ENCODE measurements at places on chromosomes 16 and 17.

- DNase-seq: no peak
Measured at GRCh38 chr17:35257208-35257659, 14.4 kb downstream of the SLFN5 start.

DNA sequence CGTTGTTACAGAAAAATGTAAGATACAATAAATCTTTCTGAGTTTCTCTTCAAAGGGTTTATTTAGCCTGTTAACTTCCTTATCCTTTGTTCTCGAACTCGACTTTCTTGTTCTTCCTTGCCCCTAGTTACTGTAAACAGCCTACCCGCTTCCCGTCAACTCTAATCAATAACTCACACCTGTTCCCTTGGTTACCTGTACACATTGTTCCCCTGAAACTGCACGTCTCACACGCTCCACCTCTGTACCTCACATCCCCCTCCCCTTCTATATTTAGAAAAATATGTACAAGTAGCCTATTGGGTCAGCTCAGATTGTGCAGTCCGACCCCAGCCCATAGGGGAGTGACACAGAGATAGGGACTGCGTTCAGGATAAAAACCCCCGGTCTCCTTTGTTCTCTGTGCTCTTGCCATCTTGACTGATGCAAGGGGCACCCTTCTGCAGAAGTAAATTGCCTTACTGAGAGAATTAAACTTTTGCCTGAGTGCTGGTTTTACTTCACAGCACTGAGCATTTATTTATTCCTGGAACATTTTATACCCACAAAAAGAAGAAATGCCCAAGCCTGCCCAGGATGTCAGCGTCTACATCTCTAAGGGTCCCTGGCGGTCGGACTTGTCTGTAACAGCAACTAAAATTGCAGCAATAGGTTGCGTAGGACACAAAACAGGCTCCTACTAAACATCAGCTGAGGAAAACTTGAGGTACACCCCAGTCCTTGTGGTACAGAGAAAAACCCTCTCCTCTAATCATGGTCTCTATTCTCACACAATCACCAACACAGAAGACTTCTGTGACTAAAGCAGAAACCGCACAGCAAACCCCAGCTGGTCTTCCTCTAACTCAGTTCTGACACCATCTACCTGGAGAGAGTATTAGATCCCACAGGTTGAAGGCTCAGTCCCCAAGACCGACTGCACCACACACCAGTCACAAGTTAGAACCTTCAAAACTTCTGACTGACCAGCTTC is 11.3 kb downstream of the WDR45B start:
- no peak for DNase-seq

DNA sequence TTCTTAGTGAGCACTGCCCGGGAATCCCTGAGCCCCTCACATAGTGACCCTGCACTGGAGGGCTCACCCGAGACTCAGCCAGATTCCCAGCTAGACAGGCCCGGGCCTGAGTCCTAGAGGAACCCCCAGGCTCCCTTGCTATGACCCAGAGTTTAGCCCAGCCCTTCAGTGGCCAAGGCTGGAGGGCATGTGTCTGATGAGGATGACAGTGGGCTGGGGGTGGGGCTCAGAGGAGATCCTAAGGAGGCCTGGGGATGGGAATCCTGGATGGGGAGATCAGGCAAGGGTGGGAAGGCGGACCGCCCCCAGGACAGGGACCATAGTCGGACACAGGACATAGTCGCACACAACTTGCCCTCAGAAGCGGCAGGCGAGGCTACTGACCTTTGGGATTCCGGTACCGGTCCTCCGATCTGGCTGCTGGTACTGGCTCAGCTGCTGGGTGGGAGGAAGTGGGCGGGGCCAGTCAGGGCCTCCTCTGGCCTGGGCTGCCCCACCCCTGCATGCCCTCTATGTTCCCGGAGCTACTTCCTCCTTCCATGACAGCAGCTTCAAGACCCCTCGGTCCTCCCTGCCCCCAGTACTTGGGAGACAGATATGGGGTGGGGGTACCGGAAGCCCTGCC is 1.1 kb downstream of the CD79B start:
- DNase-seq: peak; percentile 68

GRCh38 chr17:28985950-28986713 is 19.7 kb downstream of the SEZ6 start:
- DNase-seq: no peak

DNA sequence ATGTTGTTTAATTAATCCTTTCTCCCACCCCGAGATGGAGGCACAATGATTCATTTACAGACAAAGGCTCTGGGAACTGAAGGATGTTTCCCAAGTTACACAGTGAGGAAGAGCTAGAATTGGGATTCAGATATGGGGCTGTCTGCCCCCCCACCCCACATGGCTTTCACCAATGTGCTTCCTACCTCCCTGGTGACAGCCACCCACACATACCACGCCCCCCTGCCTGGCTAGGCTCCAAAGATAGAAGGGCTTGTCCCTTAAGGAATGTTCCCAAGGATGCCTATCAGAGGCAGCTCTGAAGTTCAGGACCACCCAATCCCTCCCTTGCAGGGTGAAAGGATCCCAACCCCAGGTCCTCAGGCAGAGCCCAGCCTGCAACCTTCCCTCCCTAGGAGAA is 32.9 kb downstream of the CFAP20 start:
- no peak for DNase-seq

DNA sequence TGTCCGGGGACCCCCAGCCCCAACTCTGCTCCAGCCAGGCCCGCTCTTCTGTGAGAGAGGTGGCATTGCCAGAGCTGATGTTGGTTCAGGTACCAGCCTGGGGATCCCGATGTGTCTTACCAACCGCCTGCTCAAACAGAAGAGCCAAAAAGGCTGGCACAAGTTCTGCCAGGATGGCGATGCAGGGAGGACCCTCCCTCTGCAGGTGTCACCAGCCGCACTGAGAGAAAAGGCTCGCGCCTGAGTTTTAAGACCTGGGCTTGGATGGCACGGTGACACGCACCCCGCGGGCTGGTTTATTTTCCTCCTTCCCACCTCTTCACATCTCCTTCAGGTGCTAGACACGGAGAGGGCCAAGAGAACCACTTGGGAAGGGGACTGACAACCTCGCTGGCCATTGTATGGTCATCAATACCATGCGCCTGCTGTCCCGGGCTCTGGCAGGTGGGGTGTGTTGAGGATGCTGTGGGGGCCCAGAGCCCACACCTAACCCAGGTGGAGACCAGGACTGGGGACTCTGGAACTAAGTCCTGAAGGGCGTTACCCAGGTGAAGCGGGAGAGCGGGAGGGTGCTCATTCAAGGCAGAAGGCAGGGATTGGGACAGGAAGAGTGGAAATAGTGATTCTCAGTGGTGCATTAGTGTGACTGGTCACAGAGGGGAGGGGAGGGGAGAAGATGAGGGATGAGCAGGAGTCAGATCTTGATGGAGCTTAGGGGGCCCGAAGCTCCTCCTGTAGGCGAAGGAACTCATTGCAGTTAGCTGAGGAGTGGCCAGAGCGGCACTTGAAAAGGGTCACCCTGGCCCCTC is 16.3 kb downstream of the FOXJ1 start:
- DNase-seq: peak; percentile 23

DNA sequence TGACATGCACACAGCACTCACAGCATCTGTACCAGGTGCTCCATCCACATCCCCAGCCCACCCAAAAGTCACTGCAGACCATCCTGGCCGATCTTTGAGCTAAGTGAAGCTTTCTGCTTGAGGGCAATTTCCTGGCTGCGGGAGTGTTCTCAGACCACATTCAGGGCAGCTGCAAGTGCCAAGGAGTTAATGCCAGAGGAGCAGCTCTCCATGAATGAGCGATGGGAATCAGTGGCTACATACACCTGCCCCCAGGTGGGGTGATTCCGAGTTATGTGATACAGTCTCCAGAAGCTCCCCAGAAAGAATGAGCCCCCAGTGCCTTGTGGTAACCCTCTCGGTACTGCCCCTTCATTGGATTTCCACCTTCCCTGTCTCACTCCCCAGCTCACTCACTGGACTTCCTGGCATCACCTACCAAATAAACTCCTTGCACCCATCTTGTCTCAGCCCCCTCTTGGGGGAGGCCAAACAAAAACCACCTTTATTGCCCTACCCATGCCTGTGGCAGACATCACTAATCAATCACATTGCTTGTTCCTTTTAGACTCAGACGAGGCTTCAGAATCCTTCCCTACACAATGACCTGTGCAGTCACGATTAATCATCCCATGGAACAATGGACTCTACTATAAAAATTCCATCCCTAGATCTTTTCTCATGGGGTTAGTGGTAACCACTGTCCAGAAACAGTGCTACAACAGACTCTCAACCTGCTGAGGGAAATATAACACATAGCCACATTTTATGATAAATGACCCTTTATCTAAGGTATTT is 121.1 kb downstream of the IRX5 start:
- DNase-seq: no peak

- DNase-seq: no peak
Measured at GRCh38 chr17:79090443-79091225, 16.0 kb downstream of the ENGASE start.

DNA sequence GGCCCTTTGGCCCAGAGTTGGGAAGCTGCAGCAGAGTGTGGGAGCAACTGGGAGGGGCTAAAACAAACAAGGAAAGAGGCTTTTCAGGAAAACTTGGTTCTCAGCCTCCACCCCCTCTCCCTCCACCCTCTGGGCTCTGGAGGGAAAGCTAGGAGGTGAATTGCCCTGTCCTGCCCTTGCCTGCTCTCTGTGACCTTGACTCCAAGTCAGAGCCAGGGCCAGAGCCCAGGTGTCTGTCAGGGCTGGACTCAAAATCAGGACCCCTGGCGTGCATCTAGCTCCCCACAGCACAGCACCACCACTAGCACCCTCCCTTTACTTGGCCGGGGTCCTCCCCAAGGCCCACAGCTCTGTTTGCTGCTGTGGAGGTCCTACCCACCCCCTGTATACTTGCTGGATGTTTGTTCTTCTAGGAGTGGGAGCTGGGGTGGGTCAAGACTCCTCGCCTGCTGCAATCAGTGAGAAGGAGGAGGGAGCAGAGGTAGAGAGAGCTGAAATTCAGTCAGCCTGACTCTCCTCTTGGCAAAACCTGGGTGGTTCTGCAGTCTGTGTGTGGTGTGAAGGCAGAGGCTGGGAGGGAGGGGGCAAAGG is 2.8 kb upstream of the NR1D1 start:
- DNase-seq: peak; percentile 50

- no peak for DNase-seq
Measured at GRCh38 chr17:73532421-73532901, 111.8 kb downstream of the SDK2 start.

DNA sequence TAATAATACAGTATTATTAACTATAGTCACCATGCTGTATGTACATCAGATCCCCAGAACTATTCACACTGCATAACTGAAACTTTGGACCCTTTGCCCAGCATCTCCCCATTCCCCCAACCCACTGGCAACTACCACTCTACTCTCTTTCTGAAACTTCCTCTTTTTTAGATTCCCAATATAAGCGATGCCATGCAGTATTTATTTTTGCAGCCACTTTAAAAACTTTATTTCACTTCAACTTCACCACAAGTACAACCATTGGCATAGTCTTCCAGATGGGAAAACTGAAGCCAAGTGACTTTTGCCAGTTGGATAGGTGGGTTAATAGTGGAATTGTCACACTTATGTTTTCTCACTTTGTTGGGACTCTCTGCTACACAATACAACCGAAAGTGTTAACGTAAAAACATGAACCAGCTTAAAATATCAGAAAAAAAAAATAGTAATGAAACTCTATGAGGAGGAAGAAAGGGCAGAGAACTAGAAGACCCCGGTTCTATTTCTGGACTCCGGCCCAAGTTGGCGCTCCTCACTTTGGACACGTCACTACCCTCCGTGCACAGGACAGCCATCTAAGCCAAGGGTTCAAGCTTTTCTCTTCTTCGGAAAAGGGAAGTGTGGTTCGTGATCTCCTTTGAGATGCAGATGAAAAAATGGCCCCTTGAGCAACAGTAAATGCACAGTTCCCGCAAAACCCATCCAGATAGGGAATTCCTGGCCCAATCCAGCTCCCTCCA is 743 bp downstream of the SHCBP1 start:
- peak; percentile 14 for DNase-seq

- no peak for DNase-seq
Measured at GRCh38 chr16:72997141-72997542, 50.8 kb downstream of the ZFHX3 start.

- peak; percentile 63 for DNase-seq
Measured at GRCh38 chr17:64343833-64344637, 46.6 kb downstream of the PECAM1 start.

DNA sequence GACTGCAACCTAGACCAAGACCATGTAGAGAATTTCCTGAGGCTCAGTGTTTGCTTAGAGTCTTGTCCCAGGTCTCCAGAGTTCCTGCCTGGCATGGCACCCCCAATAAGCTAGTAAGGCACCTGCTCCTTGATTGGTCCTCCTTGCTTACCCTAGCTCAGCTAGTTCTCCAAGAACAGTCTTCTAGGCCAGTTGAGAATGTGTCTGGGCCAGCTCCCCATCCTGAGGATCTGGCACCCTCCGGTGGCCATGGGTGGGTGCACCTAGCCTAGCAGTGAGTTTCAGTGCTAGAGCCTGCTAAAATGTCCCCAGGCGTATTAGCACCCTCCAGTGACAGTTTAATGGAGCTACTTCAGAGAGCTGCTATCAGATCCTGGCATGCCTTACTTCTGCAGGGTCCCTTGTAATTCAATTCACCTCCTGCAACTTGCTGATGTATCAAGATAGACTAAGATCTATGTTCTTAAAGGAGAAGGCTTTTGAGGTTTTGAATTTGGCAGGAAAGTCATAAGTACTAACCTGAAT is 44.4 kb upstream of the MED13 start:
- DNase-seq: peak; percentile 78

GRCh38 chr17:63542942-63543821 is 7.1 kb upstream of the DCAF7 start:
- DNase-seq: no peak

GRCh38 chr17:16085066-16085699 is 85.6 kb downstream of the TTC19 start:
- no peak for DNase-seq

DNA sequence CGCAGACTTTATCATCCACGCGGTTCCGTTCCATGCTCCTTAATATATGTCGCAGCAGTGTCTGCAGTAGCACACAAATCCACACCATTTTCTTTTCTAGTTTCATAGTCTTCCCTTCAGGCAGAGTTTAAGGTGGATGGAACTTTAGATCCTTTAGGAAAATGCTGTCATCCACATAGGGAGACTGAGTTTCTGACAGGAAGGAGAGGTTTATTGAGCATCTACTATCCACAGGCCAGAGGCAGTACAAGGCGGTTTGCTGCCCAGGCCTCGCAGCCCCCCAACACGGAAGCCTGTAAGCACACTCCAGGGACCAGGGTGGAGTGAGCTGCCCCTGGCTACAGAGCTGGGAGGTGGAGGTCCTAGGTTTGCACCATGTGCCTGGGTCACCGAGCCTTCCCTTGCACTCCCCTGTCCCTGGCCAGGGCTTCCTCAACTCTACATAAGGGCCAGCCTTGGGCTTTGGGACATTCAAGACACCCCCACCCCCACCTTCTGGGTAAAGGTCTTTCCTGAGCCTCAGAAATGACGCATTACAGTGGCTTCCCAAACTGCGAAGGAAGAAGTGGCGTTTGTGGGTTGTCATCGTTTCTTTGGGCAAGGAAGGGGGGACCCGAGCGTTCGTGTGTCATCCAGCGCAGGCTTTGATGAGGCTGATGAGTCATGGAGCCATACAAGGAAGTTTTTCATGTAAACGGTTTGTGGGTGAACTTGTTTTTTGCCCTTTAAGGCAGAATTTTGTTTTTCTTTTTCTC is 146.5 kb upstream of the PLCG2 start:
- peak; percentile 95 for DNase-seq

- no peak for DNase-seq
Measured at GRCh38 chr16:70701998-70702397, 16.1 kb upstream of the MTSS2 start.
